ENCODE measurements at places on chromosomes 7 and 10.

DNA sequence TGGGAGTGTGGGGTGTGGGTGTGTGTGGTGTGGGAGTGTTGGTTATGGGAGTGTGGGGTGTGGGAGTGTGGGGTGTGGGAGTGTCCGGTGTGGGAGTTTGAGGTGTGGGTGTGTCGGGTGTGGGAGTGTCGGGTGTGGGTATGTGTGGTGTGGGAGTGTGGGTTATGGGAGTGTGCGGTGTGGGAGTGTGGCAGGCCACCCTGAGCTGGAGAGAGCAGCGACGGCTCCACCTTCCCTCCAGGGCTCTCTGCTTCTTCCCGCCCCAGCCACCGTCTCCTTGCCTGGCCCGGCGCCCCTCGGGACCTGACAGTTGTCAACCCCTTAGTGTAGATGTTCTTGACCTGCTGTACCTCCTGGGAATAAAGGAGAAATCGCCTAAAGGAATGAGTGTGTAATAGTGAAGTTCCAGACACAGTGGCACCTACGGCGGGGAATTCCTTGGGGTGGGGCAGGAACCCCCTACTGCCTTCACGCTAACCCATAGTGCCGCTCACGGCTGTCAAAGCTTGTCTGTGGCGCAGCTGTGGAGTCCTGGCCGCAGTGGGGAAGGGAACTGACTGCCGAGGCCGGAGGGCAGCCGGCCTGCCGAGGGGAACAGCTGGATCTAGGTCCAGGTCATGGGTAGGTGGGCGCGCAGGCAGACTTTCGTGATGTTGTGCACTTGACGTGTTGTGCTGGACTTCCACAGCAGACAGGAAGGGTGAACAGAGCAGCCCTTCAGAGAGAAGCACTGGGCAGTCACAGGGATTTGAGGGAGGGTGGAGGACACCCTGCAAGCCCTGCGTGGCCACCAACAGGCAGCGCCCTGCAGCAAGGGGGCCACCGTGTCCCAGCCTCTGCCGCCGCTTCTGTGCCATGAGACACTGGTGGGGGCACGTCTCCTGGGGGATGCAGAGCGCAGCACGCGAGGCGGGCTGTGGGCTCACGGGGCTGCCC is 49.0 kb upstream of the EN2 start:
- no peak for DNase-seq

- no peak for DNase-seq
Observed at GRCh38 chr7:120986650-120987049, 1.9 kb upstream of the CPED1 start.

GRCh38 chr7:39664057-39664456 is 40.7 kb downstream of the RALA start:
- DNase-seq, result no peak

DNA sequence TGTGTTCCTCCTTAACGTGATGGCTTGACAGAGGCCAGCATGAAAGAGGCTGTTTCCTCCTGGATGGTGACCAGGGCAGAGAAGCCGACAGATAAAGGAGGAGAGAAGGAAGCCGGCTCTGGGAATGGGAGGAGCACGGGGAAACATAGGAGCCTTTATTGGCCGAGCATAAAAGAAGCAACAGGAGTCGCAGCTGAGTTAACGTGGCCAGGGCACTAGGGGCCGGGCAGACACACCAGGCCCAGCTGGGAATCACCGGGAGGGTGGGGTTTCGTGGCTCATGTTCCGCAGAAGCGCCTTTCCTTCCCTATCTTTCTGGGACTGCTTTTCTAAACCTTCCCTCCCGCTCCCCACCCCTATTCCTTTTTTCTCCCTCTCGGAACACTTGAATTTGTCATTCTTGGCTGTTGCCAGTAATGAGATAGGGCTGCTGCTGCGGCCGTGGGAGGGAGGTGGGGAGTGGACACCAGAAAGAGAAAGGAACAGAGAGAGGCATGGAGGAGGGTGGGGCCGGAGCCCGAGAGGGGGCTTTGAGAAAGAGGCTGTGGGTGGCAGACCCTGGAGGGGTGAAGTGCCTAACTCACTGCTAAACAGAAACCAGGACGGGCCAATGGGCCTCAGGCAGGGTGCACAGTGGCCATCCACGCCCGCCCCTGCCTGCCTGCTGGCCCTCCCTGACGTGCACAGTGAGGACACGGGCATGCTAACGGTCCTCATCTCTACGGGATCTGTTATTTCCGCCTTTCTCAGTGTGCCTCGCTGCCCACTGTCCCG is 65.2 kb downstream of the COL13A1 start:
- no peak for DNase-seq

GRCh38 chr10:3342771-3343170 is 170.2 kb upstream of the PITRM1 start:
- DNase-seq, result no peak

DNA sequence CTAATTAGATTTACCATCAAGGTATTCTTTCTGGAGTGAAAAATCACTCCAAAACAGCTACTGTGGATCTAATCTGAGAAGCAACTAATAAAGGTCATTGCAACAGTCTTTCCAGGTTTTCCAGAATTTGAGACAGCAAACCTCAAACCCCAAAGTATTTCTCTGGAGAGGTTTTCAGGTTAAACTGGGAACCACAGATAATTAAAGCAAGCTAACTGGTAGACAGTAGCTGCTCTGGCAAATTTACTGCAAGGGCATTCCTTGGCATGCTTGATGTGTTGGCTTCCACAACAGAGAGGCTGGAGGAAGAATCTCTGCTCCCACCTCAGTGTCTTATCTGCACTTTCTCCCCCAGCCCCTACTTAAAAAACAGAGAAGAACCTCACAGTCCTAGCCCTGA is 140.0 kb upstream of the NRBF2 start:
- DNase-seq, result no peak

DNA sequence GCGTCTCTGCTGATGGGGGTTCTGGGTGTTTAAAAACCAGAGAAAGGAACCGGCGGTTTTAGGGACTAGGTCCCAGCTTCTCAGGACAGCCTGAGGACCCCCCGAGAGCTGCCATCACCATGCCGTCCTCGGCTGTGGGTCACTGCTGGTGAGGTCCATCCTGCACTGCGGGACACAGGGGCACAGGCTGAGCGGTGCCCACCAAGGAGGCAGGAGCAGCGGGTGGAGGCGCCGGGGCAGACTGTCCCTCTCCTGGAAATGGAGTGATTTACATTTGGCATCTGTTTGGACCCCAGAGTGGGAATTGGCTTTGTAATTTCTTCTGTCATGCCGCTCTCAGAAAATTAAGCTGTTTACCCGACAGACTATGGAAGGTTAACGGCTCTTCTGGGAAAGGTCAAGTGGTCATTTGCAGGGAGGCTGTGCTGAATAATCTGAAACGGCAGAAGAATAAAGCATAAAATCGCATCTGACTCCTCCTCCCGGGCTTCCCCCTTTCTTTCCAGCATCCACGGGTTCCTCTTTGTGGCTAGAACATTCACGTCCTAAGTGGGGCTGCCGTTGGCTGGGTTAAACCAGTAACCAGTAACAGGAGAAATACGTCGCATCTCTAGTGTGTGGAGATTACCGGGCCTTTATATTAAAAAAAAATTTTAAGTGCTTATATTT is 31.7 kb downstream of the LHPP start:
- DNase-seq, result no peak

DNA sequence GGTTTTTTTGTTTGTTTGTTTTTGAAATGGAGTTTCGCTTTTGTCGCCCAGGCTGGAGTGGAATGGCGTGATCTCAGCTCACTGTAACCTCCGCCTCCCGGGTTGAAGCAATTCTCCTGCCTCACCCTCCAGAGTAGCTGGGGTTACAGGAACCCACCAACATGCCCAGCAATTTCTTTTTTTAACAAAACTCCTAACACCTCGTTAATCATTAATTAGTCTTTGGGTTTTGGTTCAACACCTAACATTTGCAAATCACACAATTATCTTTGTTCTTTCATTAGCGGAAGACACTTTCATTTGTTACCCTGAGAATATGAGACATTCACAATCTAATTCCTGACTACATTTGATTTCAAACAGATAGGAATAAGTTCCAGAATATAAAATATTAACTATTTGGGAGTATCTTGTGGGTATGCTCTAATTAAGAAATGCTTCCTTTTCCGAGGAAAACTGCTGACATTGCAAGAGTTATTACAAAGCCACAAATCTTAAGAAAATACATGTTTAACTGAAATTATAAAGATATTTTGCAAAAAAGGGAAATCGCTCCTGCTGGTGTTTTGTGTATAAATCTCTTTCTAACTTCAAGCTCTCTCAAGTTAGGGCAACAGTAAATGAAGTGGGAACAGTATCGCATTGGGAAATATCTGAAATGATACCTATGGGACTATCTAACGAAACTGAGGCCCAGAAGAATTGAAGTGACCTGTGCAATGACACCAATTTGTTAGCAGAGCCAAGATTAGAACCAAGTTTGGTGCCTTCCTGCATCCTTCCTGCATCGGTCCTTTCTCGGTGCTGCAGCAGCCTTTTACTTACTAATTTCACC is 1.2 kb upstream of the LSM8 start:
- DNase-seq, result no peak

DNA sequence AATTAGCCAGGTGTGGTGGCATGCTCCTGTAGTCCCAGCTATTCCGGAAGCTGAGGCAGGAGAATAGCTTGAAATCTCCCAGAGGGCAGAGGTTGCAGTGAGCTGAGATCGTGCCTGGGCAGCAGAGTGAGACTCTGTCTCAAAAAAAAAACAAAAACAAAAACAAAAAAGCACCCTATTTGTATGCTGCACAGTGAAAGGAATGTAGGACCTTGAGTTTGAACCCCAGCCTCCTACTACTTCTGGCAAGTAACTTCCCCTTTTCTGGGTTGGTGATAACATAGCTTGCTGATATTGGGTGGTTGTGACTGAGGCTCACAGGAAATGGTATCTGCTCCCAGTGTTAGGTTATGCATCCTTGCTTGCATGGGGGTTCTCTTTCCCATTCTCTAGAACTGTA is 205.3 kb downstream of the BUB3 start:
- no peak for DNase-seq

DNA sequence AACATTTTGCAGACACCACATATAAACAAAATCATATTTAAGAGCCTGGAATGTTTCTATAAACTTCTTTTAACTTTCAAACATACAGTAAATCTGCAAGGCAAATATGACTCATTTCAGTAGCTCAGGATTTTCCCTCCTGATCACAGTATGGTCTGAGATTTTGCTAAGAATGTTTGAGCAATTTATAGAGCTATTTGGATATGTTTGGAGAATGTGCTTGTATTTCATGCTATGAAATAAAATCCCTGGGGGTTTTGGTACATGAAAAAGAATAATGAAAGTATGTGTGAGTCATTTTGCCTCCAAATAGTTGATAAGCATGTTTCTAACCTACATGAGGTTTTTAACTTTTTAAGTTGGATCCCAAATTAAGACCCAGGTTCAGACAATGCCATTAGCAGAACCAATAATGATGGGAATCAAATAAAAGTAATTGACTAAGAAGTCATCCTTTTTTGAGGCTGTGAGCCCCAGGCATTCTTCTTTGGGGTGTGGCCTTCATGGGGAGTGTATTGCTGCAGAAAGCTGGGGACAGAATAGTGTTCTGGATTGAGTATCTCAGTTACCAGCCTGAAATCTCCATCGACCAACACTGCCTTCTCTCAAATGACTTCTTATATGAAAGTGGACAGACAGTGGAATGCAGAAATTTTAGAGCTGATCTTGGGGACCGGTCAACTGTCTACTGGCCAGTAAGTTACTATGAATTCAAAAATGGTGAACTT is 66.1 kb upstream of the AGBL3 start:
- no peak for DNase-seq

GRCh38 chr10:12783293-12783692 is 218.2 kb downstream of the CCDC3 start:
- no peak for DNase-seq

DNA sequence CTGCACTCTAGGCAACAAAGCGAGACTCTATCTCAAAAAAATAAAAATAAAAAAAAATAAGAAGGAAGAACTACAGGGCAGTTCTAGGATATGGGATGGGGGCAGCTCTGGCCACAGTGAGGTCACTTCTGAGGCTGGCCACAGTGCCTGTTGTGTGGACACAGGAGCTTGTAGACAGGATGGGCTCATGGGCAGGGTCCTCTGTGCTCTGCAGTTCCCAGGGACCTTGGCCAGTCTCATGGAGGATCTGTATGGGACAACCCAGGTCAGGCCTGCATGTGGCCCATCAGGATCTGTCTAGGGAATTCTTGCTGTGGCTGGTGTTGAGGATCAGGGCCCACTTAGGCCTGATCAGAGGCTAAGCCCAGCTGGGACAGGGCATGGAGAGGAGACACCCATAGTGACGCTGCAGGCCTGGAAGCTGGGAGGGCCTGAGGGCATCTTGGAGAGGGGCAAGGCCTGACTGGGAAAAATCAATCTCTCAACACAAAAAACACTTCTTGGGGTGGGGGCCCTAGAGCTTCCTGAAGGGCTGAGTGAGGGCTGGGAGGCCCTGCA is 19.4 kb upstream of the PAX2 start:
- no peak for DNase-seq

- no peak for DNase-seq
Observed at GRCh38 chr7:139714163-139714901, 63.5 kb downstream of the HIPK2 start.

GRCh38 chr10:104925232-104925851 is 284.3 kb downstream of the SORCS3 start:
- no peak for DNase-seq

DNA sequence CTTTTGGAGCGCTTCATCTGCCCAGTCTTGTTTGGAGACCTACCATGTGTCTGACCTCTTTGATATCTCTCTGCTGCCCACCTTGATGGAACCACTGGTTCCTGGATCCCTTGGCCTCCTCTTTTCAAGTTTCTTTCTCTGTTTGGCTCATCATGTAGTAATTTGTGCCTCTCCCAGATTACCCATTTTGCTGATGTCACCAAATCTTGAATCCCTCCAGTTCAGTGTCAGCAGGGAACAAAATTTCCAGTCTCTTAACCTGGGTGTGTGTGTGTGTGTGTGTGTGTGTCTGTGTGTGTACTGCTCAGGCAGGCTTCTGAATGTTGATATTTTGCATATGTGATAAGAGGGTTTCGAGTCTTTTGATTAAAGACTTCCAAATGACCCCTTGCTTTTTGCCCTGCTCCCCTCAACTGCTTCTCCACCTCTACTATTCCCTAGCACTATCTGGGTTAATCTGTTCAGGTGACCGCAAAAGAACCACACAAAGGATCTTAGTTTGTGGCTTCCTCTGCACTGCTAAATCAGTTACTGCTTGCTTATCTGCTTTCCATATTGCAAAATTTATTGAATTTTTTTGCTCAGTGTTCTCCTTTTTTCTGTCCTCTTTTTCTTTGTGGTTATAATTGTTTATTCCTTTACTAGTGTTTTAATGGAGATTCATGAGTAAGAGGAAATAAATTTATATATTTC is 25.7 kb downstream of the MYO3A start:
- no peak for DNase-seq

DNA sequence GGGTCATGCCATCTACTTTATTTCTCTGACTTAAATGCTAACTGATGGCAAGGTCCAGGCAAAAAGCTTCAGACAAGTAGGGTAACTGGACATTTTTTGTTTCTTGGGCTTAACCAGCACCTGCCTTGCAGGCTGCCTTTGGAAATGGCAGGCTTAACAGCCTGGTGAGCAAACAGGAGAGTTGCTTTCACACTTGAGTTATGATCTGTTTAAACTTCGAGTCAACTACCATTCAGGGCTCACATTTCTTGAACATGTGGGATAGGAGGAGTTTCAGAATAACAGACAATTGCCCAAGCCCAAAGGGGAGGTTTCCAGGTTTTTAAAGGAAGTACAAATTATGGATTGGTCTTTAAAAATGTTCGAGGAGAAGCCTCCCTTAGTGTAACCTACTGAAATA is 724.6 kb upstream of the SORCS1 start:
- DNase-seq, result no peak

Measured in NCI-H1417 treated with DMSO at 0.1 percent for 48 hours (cell line).